Thymus (tissue), 14 donors: ENCODE measurements at places on chromosomes 2 and 18.

DNA sequence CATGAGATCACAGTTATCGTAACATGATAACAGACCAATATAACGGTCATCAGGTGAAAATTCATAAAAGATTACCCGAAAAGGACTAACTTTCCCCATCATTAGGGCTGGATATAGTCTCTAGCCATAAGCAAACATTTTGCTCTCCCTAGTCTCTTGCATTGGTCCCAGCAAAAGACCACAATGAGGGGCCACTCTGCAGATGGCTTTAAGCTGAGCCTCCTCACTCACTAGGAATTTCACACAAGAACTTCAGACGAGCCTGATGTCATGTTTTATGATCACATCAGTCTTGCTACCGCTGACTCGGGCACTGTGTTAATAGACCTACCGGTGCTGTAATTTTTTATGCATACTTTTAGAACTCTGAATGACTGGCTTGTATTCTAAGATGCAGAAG lies 35.2 kb downstream of the STK17B start:
- DNase-seq, result no peak

DNA sequence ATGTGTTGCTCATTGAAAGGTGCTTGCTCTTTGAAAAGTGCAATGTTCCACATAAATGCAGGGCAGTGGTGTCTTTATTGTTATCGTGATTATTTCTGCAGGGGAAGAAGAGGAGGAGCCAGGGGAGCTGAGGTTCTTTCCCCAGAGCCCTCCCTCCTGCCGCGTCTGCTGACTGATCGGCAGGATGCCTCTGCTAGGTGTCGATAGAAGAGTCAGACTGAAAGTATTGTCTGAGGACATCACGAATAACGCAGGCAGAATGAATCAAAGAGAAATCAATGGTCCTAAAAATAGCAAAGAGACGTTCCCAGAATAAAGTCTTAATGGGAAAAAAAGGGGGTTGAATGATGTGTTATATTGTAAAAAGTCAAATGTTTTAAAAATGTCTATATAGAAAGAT lies 47.4 kb upstream of the SIX3 start:
- no peak for DNase-seq

DNA sequence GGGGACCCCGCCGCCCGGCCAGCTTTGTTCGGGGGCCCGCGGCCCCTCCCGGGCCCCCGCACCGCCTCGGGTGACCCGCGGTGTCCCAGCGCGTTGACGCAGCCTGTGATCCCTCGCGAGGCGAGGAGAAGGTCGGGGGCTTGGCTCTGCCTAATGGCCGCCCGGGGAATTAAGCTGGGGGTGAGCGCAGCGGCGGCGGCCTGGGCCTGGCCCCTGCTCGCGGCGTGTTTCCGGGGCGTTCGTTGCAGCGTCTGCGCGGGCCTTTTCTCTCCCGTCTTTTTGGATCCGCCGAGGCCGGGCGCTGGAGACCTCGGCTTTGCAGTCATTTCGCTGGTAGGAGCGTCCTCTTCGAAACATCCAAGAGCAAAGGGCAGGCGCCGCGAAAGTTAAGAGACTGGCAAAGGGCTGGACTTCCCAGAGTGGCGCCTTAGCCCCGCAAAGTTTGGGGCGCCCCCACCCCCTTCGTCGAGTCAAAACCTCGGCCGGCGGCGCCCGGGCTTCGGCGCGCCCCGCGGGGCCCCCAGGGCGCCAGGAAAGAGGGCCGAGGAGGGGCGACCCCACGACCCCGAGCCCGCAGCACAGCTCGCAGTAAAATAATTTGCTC lies 1.3 kb downstream of the SALL3 start:
- DNase-seq, result no peak

DNA sequence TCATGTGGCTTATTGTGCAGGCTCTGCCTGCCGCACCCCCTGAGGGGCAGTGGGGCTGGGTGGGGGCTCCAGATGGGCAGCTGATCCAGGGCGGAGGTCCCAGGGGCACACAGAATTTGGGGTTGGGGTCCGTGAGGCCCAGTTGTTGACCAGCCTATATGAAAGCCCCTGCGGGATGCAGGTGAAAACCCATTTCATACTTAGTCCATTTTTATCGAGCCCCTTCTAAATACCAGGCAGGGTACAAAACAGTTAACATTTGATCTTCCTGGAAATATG lies 30.6 kb downstream of the MYO7B start:
- no peak for DNase-seq

- DNase-seq, result no peak
Observed at GRCh38 chr2:100548771-100549170, 14.0 kb upstream of the PDCL3 start.

- no peak for DNase-seq
Observed at GRCh38 chr18:25456334-25457010, 104.5 kb upstream of the ZNF521 start.

GRCh38 chr2:191030521-191031154 lies 16.7 kb upstream of the STAT1 start:
- peak; percentile 58 for DNase-seq

DNA sequence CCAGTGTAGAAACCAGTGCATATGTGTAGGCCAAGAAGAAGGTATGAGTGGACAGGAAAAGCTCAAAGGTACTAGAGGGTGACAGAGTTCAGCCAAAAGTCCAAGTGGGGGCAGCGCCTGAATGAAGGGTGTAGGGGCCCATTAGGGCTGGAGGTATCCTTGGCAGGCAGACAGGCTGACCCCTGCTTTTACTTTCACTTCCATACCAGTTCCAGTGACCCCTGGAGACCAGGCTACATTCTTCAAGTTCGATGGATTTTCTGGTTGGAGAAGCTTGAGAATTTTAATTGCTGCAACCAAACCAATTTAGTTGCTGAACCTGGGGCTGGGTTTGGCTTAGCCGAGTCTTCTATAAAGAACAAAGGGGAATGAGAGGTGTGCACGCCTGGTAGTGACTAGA lies 42.3 kb upstream of the MRPL33 start:
- no peak for DNase-seq

GRCh38 chr2:10294077-10294476 lies 8.6 kb upstream of the HPCAL1 start:
- DNase-seq, result no peak

- DNase-seq, result no peak
Observed at GRCh38 chr18:9135912-9136314, 668 bp upstream of the ANKRD12 start.

DNA sequence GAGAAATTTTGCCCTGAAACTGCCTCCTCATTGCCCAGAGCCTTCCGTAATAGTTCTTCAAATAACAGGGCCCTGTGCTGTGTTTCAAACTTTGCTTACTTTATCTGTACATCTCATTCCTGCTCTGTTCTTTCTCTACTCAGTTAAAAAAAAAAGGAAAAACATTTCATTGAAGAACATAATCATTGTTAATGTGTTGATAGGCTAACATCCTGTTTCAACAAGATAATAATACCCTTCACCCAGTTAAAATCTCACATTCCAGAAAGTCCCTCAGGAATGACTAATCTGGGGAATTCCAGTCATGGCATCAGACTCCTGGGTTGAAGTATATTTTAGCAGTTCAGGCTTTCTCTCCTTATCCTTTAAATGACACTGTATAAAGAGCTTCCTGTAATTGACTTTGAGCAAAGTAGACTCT lies 45.6 kb upstream of the ITGAV start:
- DNase-seq, result no peak

DNA sequence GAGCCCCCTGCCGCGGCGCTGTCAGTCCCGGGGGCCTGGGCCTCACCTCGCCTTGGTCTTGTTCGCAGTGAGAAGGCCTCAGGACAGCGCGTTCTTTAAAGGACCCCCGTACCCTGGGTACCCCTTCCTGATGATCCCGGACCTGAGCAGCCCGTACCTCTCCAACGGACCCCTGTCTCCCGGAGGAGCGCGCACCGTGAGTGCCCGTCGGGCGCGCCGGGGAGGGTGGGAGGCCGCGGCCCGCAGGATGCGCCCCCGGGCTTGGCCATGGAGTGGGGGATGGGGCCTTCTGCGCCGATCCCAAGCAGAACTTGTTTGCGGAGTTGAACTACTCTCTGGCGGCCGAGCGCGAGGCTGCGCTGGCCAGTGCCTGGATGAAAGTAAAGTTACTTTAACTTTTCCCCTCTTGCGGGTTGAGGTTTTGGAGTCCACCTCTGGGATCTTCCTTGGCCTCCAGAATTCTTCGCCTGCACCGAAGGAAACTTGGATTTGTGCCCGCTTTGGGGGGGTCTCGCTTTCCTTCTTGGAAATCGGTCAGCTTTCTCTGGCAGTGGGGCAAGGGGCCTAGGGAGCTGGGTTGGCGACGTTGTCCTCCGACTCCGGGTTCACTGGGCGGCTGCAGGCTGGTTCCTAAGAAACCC lies 1.2 kb downstream of the TCF7L1 start:
- DNase-seq, result no peak

DNA sequence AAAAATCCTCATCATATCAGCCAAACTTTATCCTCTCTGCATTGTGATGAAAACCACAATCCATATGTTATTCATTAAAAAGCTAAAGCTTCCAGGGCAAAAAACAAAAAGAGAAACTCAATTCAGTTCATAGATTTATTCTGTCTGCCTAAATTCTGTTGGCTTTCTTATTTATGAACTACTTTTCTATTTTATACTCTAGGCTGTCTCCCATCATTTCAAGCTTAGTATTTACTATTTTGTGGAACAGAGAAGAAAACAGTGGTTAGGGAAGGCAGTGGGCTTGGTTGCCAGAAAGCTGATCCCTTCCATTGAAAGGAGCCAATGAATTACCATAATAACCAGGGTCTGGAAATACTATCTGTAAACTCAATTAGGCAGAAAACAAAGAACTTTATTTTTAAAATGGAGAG lies 71.8 kb downstream of the RAPH1 start:
- no peak for DNase-seq

GRCh38 chr2:172098650-172099471 lies 3.8 kb downstream of the DLX2 start:
- DNase-seq, result peak; percentile 9

- DNase-seq, result no peak
Observed at GRCh38 chr2:205509655-205510054, 172.6 kb upstream of the NRP2 start.

GRCh38 chr2:107591561-107592279 lies 235.0 kb upstream of the RGPD4 start:
- DNase-seq, result no peak

- DNase-seq, result peak; percentile 76
Observed at GRCh38 chr2:217316743-217317142, 456.9 kb upstream of the TNP1 start.

DNA sequence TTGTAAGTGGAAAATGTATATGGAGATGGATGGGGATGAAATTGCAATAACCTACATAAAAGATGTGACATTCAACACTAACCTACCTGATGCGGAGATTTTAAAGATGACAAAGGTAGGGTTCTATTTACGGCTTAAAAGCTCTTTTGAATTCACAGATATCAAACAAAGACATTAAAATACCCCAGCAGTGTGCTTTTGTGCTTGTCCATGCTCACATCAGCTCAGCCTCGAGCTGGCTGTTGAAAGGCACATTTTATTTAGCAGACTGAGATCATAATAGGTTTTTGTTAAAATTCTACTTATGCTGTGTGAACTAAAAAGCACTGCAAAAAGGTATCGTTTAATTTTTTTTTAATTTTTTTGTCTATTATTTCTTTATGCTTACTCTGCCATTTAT lies 96.0 kb upstream of the CDCA7 start:
- DNase-seq, result no peak

DNA sequence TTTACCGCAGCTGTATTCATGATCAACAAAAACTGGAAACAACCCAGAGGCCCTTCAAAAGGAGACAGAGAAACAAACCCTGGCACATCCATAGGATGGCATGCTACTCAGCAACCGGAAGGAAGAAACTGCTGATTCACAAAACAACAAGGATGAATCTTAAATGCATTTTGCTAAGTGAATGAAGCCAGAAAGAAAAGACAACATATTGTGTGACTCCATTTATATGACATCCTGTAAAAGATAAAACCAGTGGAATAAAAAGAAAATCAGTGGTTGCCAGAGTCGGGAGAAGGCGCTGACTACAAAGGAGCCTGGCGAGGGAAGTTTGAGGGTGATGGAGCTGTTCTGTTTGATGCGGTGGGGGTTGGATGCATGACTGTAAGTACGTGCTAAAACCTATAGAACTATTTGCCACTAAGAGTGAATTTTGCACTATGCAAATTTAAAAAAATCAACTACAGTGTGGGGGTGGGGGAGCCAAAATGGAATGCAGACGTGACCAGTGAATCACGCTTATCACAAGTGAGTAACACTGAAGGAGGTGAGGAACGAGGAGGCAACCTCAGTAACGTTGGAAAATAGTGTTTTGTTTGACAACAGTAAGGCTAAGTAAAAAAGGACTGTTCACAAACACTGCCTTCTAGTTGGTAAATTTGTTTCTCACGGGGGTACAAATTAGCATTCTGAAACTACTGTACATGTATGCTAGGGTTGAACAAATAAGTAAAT lies 108.9 kb downstream of the INHBB start:
- DNase-seq, result no peak

DNA sequence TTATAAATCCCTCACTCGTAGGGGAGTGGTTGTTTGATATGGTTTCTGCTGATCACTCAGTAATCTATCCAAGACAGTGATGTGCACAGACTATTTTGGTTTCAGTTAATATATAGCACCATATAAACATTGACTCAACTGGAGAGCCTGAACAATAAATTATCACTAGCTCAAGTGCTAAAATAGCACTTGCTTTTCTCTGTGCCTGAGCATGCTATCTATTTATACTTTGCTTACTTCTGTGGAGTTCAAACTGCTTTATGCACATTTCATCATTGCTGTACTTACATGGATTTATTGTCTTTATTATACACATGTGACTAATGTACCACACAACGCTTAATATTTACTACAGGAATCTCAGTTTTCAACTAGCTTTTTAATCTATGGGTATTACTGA lies 133.6 kb downstream of the BCL2 start:
- DNase-seq, result no peak

DNA sequence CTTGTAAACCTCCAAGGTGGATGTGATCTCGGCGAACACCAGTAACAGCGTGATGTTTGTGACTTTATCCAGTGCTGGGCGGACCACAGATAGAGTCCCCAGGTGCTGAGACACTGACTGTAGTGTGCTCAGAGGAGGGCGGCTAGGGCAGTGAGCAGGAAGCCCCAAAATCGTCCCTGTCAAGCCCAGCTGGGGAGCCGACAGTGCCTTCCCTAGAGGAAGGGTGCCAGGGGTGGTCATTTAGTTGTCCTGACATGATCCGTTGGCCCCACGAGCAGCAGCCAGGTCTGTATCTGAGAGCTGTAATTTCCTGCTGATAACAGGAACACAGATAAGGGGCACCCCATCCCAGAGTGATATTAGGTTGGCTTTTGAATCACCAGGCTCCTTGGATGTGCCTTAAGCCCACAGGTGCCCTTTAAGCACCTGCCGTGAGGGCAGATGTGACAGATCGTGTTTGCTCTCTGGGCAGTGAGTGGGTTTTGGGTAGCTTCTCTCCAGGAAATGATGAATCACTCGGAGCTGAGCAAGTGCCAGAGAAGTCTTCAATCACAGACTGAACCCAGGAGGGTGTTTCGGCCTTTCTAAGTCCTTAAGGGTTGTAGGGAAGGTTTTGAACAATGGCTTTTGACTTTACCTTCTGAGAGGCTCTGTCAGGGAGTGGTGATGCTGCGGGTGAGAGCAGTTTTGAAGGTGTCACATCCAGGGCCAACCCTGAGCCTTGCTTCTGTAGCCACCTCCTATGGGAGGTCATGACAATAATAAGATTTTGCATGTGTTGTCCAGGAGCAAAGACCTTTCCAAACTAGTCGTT lies 7.7 kb downstream of the LPIN1 start:
- DNase-seq, result no peak

GRCh38 chr2:164896634-164897355 lies 55.2 kb upstream of the COBLL1 start:
- DNase-seq, result no peak
